ENCODE measurements at places on chromosomes 2 and 18.

DNA sequence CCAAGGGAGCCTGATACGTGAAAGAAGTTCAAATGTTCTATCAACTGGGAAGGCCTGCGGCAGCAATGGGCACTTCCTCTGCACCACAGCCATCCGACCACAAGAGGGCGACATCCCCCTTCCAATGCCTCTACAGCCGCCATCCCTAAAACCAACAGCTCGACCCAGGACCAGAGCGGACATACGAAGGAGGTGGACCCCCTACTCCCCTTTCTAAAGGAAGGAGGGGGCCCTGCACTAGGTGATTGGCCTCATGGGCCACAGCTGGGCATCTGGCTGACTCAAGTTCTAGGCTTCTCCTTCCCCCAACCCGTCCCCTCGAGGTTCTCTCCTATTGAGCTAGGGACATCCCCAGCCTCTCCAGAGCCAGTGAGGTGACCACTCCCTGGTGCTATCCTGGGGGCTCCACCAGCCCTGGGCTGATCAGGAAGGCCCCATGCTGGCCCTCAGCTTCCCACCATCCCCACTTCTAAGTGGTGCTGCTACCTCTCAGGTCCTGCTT, 217.2 kb downstream of the TNS1 start:
- peak; percentile 78 for DNase-seq

DNA sequence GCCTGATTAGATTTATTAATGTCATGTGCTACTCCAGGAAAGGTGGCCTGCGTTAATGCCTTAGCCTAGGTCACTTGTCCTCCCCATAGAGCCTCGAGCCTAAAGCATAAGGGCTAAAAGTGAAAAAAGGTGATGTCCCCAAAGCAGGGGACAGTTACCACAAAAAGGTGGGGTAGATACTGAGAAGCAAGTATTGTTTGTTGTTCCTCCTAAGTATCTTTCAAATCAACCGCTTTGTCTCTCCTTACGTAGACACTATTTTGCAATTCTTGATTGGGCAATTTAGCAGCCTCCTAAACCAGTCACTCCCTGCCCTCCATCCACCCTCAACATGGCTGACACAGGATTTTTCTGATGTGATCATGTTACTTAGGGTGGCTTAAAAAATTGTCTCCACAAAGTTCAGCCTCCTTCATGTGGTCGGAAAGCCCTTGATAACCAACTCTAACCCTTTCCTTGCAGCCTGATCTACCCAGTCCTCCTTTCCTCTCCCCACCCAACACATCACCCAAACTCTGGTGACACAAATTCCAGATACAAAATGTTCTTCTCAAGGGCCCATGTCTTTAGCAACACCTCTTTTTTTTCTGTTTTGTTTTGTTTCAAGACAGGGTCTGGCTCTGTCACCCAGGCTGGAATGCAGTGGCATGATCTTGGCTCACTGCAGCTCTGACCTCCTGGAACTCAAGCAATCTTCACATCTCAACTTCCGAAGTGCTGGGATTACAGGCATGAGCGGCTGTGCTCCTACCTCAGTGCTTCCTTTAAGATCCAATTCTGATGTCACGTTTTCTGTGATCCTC, 6.9 kb downstream of the INHA start:
- DNase-seq: no peak

- DNase-seq: no peak
Observed at GRCh38 chr2:110900191-110900590, 167.8 kb downstream of the ACOXL start.

DNA sequence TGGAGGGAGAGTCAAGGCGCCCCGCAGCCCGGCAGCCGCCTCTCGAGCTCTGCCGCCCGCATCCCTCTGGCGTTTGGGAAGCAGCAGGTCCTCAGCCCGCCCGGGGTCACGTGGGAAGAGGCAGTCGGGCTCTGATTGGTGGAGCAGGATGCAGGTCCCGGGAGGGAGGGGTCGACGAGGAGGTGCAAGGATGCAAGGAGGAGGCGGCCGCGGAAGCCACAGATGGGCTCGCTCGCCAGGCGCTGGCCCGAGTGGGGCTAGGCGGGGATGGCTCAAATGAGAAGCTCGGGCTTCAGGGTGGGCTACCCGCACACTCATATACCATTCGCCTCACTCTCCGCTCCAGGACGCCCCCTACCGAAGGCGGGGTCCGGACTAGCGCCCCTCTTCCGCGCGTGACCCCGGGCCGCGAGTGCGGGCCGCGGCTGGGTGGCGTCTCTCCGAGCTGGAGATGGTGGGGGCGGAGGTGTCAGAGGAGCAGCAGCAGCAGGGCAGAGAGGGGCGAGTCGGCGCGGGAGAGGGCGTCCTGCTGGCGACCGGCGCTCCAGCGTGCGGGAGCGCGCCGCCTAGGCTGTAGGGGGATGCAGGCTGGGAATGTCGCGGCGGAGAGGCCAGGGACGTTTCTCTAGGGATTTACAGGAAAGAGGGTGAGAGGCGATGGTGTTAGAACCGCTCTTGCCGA, at the start of gene TMEFF2:
TSS of gene TMEFF2 (minus strand) at position 68 of the 682 bp plus-strand sequence. CDS start 409 bp downstream, outside the sequence.
- DNase-seq: peak; percentile 51

GRCh38 chr2:226639550-226639949, 160.1 kb downstream of the IRS1 start:
- DNase-seq: no peak

DNA sequence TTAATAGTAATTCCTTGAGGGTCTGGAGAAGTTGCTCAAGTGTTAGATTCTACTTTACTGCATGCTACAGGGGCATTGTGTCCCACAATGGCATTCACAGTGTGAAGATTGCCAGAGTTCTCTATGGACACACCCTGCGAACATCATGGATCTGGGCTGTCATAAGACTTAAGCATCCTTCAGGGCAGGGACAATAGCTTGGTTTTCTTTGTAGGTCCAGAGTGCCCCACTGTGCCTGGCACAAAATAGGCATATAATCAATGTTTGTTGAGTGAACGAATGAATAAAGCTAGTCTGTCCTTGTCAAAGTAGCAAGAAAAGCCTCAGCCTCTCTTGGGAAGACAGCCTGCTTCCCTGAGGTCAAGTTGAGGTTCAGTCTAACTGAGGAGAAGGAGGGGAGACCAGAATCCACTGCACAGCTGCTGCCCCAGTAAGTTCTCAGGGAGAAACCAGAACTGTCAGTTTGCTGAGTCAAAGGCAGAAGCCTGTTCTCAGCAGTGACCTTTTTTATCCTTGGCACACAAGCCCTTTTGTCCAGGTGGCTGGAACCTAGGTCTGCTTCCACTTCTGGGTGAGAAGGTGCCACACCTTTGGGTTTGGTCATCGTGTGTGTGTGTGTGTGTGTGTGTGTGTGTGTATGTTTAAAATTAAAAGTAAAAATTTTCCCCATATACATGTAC, 15.0 kb downstream of the INPP4A start:
- no peak for DNase-seq

DNA sequence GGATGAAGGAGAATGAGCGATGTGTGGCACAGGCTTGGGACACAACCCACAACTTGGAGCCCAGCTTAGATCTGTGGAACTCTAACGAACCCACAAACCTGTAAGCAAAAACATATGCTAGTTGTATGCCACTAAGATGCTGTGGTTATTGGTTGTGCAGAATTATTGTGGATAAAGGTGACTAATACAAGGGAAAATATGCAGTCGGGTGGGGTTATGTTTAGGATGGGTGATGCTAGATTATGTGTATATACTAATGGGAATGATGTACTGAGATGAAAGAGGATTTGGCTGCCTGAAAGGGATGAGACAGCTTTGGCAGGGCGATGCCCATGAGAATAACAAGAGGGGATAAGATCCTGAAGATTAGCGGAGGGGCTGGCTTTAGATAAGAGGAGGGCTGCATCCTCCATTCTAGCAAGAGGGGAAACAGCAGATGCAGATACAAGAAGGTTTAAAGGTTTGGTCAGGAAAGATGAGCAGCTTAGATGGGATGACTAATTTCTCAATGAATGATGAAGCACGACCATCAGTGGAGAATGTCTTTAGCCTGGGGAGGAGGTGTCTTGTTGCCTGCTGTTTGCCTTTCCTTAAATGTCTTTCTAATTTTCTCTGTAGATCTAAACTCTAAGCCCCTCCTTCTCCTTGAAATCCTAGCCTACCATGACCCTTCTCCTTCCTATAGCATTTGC, 49.6 kb downstream of the GALNT14 start:
- no peak for DNase-seq

DNA sequence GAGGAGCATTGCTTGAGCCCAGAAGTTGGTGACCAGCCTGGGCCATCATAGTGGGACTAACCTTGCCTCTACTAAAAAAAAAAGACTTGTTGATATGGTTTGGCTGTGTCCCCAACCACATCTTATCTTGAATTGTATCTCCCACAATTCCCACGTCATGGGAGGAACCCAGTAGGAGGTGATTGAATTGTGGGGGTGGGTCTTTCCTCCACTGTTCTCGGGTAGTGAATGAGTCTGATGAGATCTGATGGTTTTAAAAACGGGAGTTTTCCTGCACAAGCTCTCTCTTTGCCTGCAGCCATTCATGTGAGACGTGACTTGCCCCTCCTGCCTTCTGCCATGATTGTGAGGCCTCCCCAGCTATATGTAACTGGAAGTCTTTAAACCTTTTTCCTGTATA, 47.0 kb downstream of the PROC start:
- DNase-seq: peak; percentile 10

GRCh38 chr18:26471826-26472225, 76.5 kb downstream of the KCTD1 start:
- DNase-seq: no peak

GRCh38 chr18:12656938-12657683, 796 bp downstream of the SPIRE1 start:
- no peak for DNase-seq

DNA sequence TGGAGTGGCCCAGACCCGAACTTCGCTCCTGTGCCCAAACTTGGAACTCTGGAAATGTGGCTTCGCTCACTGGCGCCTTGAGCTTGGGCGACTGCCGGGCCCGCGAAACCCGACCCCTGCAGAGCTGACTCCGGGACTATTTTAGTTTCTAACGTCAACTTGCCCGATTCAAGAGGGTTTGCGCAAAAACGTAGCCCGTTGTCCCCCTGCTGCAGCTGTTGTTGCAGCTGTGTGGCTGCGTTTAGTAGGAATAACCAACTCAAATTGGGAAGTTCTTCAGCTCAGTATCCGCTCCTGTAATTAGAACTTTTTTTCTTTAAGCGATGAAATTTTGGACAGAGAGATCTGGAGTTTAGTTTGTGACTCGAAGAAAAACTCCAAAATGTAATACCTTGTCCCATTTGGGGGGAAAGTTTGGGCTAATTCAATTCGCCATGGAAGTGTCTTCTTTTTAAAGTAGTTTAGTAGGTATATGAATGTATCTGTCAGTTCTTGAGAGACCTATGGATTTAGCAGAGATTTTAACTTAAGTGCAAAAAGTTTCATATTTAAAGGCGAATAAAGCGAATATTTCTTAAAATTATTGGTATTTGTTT, 559 bp downstream of the MYL12A start:
- no peak for DNase-seq

DNA sequence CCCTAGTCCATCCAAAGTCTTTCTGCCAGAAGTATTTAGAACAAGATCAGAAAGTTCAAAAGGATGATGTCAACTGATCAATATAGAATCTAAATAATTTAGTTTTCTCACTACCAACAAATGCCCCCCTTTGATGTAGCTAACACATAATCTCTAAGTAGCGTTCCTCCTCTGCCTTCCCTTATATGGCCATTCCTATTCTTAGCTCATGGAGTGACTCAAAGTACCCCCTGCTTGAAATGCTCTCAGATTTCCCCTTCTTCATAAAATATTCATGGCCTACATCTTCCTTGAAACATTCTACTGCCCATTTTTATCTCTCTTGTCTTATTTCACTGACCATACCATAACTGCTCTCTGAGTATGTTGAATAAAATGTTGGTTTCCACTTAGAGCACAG, 151.5 kb downstream of the UPP2 start:
- no peak for DNase-seq

- DNase-seq: no peak
Observed at GRCh38 chr2:142786918-142787702, 90.4 kb upstream of the KYNU start.

DNA sequence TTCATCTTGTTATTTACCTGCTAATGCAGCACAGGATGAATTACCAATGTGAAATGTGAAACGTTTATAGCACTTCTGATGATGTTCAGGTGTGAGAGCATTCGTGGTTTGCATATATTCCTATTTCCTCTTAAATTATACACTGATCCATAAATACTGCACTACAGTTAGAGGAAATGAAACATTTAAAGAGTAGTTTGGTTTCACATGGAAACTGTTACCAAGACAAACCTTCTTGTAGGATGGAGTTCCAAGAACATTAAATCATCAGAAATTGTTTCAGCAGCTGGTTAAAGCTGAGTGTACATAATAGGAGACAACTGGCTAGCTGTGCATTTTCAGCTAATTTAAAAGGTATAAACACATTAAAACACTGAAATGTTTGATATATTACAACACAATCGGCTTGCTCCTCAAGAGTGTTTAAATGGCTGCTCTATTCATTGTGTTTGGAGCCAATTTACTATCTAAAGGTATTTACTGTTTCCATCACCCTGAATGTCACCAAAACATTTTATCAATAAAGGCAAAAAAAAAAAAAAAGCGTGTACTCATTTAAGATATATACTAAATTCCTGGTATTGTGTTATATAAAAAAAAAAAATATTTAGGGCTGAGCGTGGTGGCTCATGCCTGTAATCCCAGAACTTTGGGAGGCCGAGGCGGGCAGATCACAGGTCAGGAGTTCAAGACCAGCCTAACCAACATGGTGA, 100.6 kb downstream of the DYM start:
- DNase-seq: no peak

GRCh38 chr2:60519231-60519863, 34.1 kb downstream of the BCL11A start:
- no peak for DNase-seq

GRCh38 chr2:47094511-47095142, 60.5 kb downstream of the STPG4 start:
- no peak for DNase-seq

DNA sequence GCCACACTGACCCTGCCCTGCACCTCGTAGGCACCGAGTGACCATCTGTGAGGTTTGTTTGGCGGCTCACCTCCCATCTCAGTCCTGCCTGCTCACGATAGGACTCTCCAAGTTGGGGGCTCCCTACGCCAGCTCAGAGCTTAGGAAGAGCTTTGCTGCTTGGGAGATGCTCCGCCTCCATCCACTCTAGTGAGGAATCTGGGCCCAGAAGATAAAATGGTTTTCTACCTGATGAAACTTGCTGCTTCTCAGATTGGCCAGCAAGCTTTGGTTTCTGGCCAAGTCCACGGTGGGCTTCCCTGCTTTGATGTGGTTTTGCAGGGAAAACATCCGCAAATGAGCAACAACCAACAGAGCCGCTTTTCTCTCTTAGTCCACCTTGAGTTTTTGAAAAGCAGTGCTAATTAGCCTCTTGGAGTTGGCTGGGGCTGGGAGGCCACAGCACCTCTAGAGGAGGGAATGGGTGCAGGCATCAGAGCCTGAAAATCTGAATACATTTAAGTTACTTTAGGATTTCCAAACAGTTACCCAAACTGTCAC, 42.2 kb downstream of the THNSL2 start:
- no peak for DNase-seq

GRCh38 chr2:191676790-191677645, 918 bp upstream of the NABP1 start:
- peak; percentile 34 for DNase-seq

- no peak for DNase-seq
Observed at GRCh38 chr2:75862547-75862946, 151.8 kb upstream of the GCFC2 start.

- DNase-seq: no peak
Observed at GRCh38 chr18:8943900-8944870, 158.3 kb upstream of the NDUFV2 start.

Data from stimulated activated CD4-positive, alpha-beta T cell treated with anti-CD3 and anti-CD28 coated beads, Interleukin-2, amount 100 ng/mL, for 48 hours (primary cell).